ENCODE measurements at places on chromosomes 11 and 22.

GRCh38 chr11:92346220-92346619 is 121.6 kb downstream of the FAT3 start:
- DNase-seq = no peak

DNA sequence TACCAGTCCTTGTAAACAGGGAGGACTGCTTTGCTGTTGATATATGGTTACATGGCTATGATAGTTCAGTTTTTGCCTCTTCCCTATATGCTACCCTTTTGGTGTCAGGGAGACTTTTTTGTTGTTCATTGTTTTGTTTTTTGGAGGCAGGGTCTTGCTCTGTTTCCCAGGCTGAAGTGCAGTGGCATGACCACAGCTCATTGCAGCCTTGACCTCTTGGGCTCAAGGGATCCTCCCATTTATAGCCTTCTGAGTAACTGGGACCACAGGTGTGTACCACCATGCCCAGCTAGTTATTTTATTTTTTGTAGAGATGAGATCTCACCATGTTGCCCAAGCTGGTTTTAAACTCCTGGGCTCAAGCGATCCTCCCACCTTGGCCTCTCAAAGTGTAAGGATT is 38.6 kb upstream of the SPTBN2 start:
- DNase-seq = no peak

- no peak for DNase-seq
Observed at GRCh38 chr11:71325418-71326327, 73.3 kb upstream of the SHANK2 start.

DNA sequence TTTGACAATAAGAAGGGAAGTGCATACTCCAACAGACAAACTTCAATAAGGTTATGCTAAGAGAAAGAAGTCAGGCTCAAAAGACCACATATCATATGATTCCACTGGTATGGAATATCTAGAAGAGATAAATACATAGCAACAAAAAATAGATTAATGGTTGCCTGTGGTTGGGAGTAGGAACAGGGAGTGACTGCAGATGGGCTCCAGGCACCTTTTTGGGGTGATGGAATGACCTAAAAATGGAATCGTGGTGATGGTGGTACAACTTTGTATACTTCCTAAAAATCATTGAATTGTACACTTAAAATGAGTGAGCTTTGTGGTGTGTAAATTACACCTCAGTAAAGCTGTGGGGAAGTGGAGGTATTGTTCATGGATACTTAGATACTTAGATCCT is 29.0 kb upstream of the RAG2 start:
- no peak for DNase-seq

GRCh38 chr11:93972790-93973189 is 48.4 kb upstream of the HEPHL1 start:
- DNase-seq = no peak

DNA sequence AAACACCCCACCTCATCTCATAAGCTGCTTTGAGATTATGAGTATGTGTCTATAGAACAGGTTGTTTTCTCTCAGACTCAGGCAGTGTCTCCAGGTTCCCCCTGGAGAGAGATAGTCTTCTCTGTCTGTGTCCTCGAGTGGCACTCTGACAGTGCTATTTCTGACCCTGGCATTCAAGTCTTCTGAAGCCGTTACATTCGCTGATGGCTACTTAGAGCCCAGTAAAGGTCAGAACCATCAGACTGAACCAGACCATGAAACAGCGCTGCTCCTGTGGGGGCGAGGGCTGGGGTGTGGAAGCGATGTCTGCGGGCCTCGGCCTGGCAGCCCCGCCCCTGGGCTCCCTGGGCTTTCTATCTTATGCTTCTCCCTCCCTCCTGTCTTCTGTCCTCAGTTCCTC is 23.5 kb downstream of the SHISA8 start:
- DNase-seq = no peak

Measured in T-cell (primary cell).